ENCODE measurements at places on chromosomes 1 and 21. TPM values are rescaled to one million over a fixed set of nuclear protein-coding genes. Genes with fewer than 3 reads are reported as not detected.

SPRR2F gene
- not detected for total RNA-seq

SDE2 gene
- total RNA-seq, result 7.2 TPM

SAMSN1 gene
- not detected for total RNA-seq

CTSS gene
- total RNA-seq, result 18.4 TPM

C8B gene
- total RNA-seq, result not detected

DUSP10 gene
- 3.4 TPM for total RNA-seq

GJB4 gene
- 0.11 TPM for total RNA-seq

PTPN7 gene
- not detected for total RNA-seq

LMOD1 gene
- not detected for total RNA-seq

MTARC2 gene
- total RNA-seq, result 13.5 TPM

NEXN gene
- 7.0 TPM for total RNA-seq

C1orf198 gene
- total RNA-seq, result 14.2 TPM

MRPS6 gene
- total RNA-seq, result 41.0 TPM

LRRC53 gene
- total RNA-seq, result not detected

LCE1B gene
- not detected for total RNA-seq

BCL2L15 gene
- 0.86 TPM for total RNA-seq

C1orf94 gene
- not detected for total RNA-seq

SSBP3 gene
- 8.1 TPM for total RNA-seq

RNF186 gene
- total RNA-seq, result not detected

ATP6V1G3 gene
- not detected for total RNA-seq

FAM76A gene
- 5.4 TPM for total RNA-seq

PDZK1 gene
- total RNA-seq, result 0.39 TPM

C1orf116 gene
- 5.8 TPM for total RNA-seq

GBP5 gene
- total RNA-seq, result not detected

ELOVL1 gene
- total RNA-seq, result 137 TPM

MYBPH gene
- total RNA-seq, result not detected

AVPR1B gene
- not detected for total RNA-seq

PPCS gene
- total RNA-seq, result 37.4 TPM

LCE6A gene
- total RNA-seq, result not detected

C1QB gene
- total RNA-seq, result not detected

AADACL4 gene
- total RNA-seq, result not detected

ADAMTS4 gene
- not detected for total RNA-seq

NUDT4B gene
- total RNA-seq, result 2.4 TPM

TMEM61 gene
- total RNA-seq, result 0.39 TPM

MCOLN2 gene
- total RNA-seq, result 1.7 TPM

LAMB3 gene
- total RNA-seq, result 23.2 TPM
